NAMALWA (cell line): ENCODE measurements at places on chromosomes 5 and 9.

DNA sequence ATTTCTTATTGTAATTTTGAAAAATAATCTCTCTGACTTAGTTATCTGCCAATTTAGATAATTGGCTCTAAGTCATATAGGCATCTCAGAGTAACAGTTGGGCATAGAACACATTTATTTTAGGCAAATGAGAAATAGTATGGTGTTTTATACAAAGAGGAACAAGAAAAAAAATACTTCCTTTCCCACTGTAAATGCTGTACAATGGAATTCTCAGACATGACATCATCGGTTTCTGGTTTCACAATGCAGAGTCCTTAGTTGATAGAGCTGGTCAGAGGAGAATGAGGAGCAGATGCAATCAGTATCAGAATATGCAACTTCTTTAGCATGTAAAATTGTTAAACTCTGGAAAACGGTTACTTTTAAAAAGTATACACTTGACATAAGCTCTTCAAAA is 49.4 kb downstream of the PLK2 start:
- no peak for DNase-seq

- DNase-seq, result no peak
Observed at GRCh38 chr9:87127978-87128614, 180.8 kb upstream of the GAS1 start.

DNA sequence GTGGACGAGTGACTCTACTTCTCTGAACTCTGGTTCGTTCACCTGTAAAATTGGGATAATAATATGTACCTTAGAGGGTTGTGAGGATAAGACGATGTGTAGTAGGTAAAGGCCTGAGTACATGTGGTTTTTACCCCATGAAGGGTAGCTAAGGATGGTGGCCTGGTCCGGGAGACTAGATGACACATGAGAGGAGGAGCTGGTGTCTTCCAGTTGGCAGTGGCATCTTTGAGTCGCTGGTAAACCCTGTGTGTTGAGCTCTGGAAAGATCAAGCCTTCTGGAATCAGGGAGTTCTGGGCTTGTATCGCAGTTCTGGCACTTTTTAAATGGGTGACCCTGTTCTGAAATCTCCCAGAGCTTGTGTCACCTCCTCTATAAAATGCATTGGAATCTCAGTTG is 166.4 kb upstream of the ZNF618 start:
- no peak for DNase-seq

DNA sequence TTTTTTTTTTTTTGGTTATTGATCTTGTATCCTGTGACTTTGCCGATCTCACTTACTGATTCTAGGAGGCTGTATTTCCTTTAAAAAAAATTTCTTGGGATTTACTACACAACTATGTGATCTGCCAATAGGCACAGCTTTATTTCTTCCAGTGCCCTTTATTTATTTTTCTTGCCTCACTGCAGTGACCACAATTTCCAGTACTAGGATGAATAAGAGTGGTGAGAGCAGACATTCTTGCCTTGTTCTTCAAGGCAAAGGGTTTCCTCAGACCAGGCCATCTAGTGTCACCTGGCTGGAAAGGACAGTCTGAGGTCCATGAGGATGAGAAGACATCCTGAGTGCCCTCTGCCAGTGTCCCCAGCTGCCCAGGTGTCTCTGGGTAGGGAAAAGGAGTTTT is 265.4 kb downstream of the SPOCK1 start:
- no peak for DNase-seq

DNA sequence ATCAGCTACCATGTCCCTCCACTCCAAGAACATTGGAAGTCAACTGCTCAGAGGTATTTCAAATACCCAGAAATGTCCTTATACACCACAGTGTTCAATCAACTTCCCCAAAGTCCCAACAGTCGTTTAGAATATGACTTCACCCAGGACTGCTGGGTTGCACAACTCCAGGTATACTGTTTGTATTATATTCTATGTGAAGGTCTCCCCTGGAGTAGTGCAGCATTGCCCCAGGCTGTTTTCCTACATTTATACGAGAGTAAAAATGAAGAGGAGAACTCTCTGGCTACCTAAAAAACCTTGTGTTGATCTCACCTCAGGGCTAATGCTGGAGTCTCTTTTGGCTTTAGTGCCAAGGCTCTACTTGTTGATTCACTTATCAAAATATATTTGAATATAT is 183.6 kb upstream of the MAP3K1 start:
- DNase-seq, result no peak

DNA sequence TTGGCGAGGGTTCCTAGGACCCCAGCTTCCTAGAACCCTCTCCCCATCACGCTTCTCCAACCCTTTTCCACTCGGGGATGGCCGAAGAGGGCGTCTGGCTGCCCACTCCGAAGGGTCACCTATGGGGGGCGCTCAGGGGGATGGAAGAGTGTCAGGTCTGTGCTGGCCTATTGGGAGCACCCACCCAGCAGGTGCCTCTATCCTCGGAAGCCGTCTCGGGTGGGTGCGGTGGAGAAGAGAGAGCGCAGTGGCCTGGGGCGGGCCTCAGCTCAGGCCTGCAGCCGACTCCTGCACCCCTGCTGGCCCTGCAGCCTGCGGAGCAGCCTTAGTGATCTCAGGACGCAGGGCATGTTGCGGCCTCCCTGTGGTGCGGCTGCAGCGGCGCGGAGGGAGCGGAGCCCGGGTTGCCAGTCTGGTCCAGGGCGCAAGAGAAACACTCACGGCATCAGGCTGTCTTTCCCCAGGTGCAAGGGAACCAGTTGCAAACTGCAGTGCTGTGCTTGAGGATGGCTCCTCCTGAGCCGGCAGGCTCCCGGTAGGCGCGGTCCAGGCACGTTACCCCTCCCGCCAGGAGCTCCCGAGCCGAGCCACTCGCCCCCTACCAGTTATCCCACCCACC is 1.5 kb upstream of the IRX2 start:
- DNase-seq, result no peak

DNA sequence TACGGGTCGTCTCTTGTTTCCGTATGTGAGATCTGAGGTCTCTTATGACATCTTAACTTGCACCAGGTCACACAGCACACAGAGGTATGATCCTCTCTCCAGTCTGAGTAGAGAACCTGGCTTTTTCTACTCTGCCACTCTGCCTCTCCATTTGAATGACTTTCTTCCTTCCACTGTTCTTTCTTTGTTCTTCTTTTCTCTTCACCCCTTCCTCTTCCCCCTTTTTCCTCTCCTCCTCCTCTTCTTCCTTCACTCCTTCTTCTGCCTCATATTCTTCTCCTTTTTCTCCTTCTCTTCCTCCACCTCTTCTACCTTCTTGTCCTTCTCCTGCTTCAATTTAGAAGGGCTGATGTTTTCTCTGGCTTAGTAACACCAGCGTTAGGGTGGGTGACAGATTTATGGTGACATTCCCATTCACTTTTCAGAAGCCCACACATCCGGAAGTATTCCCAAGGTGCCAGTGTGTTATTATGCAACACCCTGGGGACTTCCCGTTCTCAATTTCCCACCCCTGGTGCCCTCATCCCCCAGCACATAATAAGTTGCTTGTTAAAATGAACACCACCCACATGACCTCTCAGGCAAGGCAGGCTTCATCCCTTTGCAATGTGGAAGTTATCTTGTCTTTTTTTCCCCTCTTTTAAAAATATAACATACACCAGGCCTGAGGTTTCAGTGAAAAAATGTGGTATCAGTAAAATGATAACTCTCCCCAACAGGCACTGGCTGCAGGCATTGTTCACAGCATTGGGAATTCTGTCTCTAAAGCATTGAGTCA is 122.0 kb downstream of the PAPPA start:
- no peak for DNase-seq

DNA sequence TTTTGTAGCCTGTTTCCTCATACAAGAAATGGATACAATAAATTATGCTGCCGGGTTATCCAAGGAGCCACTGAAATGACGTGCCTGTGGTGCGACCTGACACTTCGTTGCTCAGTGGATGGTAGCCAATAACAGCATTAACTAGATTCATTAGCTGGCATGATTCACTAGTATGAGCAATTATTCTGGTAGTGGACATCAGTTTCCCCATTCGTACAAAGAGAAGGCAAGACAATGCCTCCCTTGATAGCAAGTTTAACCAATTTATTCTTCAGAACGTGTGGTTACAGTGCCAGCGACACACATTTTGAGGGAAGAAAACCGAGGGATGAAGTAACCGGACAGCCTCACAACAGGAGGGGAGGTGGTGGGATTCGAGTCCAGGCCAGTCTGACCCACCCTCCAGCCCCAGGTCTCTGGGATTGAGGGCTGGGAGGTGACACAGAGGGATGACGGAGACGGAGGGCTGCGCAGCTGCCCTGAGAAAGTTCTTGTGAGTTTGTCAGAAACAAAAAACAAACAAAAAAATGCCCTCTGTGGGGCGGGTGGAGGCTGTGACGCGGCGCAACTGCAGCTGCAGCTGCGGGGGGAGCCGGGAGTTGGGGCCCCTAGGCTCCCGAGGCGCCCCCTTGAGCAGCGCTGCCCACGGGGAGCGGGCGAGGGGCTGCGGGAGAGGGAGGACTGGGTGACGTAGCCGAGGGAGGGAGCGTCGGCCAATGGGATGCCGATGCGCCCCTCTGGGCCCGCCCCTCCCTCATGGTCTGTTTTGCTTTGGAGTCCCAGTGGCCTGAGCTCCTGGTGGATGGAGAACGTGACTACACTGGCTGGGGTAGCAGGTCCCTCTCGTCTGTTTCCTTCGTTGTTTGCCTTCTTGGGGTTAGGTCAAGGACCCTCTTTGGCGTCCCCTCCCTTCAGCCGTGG is 10.9 kb downstream of the LHX2 start:
- no peak for DNase-seq

DNA sequence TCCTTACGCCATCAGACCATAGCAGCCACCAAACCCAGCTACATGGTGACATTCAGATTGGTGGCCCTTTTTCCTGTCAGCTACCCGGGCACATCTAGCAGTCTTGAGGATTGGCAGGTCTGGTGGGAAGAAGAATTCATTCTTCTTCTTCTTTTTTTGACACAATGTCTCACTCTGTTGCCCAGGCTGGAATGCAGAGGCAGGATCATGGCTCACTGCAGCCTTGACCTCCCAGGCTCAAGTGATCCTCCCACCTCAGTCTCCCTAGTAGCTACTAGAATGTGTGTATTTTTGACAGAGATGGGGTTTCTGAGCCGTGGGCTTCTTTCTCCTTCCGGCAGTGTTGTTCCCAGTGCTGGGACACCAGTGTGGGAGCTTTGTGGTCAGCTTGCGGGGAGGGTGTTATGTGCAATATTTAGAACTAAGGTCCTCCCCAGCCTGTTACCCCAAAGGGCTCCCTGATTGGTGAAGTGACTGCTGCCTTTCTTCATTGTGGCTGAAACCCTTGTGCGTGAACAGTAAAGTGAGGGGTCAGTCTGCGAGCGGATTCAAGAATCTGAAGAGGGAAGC is 3.4 kb downstream of the NTMT1 start:
- no peak for DNase-seq

DNA sequence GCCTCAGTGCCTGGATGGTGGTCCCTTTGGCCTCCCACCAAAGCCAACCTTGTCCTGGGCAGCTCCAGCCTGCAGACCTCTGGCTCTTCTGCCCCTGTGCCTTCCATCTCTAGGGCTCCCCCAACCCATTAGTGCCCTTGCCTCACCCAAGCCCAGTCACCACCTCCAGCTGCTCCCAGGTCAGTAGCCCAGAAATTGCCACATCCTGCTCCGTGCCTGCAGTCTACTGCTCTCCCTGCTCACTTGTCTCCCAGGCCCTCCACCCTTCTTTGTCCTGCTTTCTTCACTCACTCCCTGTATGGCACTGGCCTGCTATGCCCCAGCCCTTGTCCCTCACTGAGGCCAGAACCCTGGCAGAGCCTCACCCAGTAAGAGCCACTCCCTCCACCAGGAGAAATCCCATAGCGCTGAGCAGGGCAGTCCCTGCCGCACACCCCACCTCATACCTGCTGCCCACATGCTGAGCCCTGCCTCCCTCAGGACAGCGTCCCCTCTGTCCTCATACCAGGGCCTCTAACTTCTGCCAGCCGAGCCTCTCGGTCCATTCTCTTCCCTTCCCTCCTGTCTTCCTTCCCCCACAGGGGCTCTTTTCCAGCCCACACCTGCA is 44.4 kb downstream of the JADE2 start:
- DNase-seq, result no peak

- DNase-seq, result peak; percentile 39
Observed at GRCh38 chr5:10564838-10565784, 1.2 kb downstream of the ANKRD33B start.

- no peak for DNase-seq
Observed at GRCh38 chr5:126865299-126865698, 88.4 kb downstream of the LMNB1 start.

DNA sequence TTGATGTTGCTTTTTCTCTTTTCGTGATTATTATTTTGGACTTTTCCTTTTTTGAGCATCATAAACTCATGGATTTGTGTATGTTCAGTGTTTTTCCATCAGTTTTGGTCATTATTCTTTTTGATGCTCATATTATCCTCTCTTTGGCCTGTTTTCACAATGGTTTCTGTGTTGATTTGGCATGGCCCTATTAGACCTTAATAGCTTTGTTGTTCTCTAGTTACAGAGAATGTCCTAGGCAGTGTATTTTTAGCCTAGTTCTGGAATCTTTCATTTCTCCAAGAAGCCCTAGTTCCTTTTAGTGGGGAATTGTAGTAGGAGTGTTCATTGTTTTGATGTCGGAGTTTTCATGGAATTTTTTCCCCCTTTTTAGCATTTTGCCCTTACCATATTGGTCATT is 41.3 kb upstream of the ROPN1L start:
- DNase-seq, result no peak

GRCh38 chr5:27845248-27845647 is 806.9 kb upstream of the CDH9 start:
- DNase-seq, result no peak

GRCh38 chr5:50807661-50808060 is 141.2 kb downstream of the PARP8 start:
- DNase-seq, result no peak

DNA sequence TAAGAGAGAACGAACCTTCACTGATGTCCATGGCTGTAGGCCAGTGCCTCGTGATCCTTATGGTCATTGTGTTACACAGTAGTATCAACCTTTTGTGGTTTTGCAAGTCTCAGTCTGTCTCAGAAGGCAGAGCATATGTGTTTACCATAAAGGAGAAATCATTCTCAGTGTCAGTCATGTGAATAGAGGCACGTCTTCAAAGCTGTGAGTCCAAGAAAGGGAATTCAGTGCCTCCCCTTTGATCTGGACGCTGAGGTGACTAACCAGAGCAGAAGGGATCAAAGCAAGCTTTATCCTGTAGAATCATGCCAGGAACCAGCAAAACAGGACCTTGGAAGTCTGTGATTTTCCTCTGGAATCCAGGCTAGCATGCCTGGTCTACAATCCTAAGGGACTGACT is 433.9 kb downstream of the DNAH5 start:
- DNase-seq, result no peak

DNA sequence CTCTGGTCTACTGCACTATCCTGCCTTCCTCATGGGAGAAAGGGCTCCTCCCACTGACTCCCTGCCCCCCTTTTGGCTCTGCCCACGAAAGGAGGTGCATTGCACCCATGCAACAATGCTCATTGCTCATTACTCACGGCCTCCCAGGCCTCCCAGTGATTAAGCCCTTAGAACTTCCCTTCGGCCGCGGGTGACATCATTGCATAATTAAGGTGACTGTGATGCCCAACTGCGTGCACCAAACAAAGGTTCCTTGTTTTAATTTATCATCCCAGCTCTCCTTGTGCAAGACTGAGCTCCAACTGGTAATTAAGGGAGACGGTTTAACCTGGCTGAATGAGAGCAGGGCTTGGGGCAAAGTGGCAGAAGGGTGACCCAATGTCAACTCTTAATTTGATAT is 180.4 kb downstream of the GAS1 start:
- no peak for DNase-seq
